GM04503 (cell line): ENCODE measurements at places on chromosomes 1 and 21.

DNA sequence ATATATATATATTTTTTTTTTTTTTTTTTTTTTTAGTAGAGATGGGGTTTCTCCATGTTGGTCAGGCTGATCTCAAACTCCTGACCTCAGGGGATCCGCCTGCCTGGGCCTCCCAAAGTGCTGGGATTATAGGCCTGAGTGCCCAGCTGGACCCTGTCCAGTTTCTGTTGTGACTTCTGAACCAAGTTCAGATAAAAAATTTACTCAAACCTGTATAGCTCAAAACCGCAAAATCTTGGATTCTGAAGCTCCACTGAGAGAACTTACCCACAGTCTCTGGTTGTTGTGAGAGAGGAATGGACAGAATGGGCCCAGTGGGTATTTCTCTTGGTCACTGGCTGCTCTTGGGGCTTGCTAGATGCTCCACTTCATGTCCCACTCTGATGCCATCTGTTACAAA, 76.4 kb downstream of the HS2ST1 start:
- DNase-seq, result no peak

DNA sequence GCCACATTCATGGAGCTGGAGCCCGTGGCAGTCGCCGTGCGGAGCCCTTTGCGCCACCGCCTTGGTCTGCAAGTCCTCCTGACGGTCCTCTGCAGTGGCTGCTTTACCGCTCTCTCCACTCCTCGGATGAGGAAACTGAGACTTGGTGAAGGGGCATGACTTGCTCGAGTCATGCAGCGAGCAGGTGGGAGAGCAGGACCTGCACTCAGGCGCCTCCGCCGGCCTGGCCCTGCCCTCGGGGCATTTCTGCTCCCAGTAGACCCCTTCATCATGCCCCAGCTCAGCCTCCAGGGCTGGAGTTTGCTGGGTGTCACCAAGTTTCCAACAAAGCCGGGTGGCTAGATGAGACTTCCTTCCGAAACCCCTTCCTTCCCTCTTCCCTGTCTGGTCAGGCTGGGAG, 100.0 kb upstream of the TARDBP start:
- DNase-seq, result no peak

DNA sequence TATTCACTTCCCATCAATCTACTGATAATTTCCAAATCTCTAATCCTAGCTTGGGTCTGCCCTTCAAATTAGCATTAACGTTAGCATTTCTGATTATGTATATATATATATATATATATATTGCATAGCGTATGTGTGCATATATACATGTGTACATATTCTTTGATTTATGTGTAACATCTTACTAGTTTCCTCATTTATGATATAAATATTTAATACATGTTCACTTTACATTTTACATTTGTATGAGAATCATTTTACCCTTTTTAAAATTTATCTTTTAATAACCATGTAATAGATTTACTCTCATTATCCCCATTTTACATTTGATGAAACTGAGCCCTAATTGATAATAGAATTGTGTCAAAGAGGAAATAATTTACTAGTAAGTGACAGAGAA, 164.7 kb downstream of the ZNF648 start:
- DNase-seq, result no peak

GRCh38 chr1:116951200-116951935, 41.7 kb downstream of the PTGFRN start:
- peak; percentile 46 for DNase-seq

GRCh38 chr1:28249013-28249865, 10.1 kb upstream of the SESN2 start:
- DNase-seq, result peak; percentile 50

DNA sequence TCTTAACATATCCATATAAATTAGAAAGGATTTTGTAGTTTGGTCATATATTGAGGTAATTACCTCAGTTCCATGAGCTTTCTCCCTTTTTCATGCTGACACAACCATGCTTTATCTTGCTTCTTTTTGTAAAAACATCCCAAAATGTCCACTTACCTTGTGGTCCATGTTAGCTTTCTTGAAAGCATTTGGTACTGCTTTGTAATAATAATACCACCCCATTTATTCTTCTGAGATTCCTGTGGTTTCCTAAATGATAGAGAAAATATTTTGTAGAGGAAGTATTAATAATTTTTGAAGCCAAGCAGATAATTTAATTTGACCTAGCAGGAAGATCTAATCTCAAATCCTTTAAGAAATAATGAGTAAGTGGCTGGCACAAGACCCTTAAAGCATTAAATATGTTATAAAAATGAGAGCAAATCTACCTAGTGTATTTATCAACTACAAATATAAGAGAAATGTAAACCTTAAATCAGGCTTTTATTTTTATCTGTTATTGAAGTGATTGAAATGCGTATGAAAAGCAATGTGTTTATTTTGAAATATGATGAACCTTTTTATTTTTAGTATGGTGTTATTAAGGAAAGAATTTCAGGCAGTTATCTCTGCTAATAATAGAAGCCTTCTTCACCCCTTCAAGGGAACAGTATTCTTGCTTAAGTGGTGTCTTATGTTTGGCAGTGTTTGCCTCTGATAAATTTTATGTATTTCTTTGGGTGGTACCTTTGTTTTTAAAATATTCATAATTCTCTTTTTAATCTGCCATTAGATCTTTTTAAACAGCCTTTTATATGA, 9.2 kb downstream of the PRKAA2 start:
- DNase-seq, result no peak

- DNase-seq, result no peak
These were observed 548 bp downstream of the B3GALT5 start for GRCh38 chr21:39613041-39613934.

- DNase-seq, result no peak
These were observed 124.5 kb upstream of the DPYD start for GRCh38 chr1:98045211-98045766.

DNA sequence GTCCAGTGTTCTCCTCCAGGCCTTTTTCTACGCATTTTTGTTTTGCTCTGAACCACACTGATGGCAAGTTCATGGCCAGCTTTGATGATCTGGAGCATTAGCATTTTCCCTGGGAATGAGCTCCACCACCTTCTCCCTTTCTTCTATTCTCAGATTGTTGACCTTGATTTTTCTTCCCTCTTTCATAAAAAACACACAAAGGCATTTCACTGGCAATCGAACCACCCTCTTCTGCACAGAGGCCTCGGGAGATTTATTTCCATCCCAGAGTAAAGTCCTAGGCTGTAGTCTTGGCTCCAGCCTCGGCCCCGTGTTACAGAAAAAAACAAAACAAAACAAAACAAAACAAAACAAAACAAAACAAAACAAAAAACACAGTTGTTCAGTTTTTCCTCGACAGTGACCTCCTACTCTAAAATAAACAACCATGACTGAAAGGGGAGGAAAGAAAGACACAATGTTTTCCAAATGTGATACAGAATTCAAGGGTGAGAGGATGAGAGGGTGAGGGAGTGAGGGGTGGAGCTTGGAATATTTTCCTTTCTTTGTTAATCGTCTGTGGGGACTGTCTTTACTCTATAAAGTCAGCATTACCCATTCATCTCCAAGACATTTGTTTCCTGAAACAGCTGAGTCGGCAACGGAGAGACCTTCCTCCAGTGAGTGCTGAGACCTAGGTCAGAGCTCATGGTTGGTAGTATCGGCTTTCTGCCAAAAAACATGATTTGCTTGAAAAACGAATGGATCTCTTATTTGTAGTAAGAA, 29.8 kb upstream of the RNF186 start:
- no peak for DNase-seq

DNA sequence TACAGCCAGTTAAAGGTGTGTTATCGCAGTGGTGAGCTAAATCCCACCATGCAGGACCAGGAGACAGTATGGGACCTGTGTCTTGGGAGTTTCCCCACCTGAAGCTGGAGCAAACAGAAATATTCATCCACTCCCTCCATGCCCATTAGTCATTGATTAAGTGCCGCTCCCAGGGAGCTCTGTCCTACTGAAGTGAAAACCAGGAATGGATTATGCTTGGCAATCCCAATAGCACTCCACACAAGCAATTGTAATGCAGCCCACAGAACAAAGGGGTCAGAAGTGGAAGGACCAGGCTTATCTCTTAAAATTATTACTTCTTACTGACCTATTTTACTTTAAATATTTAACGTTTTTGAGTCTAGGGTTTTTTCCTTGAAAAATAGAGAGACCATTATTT, 1005.4 kb downstream of the ADGRL2 start:
- DNase-seq, result no peak

GRCh38 chr1:192554904-192555303, 20.7 kb upstream of the RGS1 start:
- no peak for DNase-seq

DNA sequence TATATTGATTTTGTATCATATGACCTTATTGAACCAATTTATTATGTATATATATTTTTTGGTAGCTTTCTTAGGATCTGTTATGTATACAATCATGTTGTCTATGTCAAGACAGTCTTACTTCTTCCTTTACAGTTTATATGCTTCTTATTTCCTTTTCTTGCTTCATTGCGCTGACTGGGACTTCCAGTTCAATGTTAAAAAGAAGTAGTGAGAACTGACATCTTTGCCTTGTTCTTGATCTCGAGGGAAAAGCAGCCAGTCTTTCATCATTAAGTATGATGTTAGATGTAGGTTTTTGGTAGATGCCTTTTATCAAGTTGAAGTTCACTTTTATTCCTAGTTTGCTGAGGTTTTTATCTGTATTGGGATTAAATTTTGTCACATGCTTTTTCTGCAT, 17.5 kb downstream of the MAN1C1 start:
- DNase-seq, result no peak

GRCh38 chr1:208055535-208055934, 144.6 kb upstream of the CD34 start:
- no peak for DNase-seq

- DNase-seq, result no peak
These were observed 43.4 kb downstream of the HSD3B1 start for GRCh38 chr1:119550381-119550780.

DNA sequence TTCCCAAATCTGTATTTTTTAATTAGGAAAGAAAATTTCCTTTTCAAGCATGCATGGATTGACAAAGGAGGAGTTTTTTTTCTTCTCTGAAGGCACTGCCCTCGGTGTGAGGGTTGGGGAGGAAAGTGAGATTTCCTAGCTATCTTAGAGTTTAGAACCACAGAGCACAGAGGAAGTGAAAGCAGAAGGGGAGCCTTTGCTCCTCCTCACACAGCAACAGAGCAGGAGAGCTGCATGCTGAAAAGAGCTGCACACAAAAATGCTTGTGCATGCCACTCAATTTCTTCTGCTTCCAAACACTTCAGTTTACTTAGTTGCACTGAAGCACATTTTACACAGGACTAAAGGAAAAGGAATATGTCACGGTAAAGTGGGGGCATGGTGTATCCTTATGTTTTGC, 308.1 kb downstream of the GPATCH2 start:
- DNase-seq, result no peak

DNA sequence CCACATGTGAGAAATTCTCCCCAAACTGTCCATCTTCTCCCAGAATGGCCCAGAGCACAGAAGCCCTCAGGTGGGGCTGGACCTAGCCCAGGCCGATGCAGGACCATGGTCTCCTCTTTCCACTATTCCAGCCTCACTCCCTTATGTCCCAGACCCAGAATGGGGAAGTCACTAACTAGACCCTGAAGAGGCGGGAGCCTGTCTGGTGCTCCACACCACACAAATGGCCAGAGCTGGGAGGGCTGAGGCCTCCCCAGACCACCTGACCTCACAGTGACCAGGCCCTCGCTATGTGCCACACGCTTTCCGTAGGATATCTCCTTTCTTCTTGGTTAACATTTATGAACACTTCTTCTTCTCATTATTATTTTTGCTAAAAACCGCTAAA, 54.9 kb upstream of the EDN2 start:
- no peak for DNase-seq

DNA sequence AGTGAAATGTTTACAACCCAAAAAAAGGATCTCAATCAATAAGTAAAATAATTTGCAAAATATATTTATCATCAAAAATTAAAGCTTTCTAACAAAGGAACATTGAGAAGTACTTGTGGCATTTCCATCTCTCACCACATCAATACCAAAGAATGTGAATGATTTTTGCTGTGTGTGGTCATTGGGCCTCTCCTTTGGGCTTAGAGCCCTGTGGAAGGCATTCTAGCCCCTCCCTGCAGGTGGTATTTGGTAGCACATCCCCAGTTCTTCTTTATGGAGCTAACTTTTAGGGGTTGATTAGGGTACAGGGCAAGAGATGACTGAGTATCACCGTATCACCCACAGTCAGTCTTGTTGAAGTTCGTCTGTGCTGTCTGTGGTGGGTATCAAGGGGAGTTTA, 294.1 kb upstream of the SGIP1 start:
- no peak for DNase-seq

DNA sequence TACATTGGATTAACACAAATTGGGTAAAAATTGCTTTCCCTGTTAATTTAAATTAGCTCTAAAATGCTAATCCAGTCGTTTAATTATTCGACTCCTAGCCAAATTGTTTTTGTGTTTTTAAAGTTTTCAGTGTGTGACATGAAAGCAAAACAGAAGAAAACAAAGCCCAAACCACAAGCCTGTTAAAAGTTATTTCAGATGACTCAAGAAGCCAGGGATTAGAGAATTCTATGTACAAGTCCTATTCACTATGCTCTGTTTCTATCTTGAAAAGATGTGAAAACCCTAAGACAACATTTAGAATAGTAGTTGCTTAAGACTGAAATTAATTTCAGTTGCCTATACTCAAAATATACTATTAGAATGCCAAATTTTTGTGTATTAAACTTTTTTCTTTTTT, 294.8 kb upstream of the ADAMTS5 start:
- DNase-seq, result no peak

DNA sequence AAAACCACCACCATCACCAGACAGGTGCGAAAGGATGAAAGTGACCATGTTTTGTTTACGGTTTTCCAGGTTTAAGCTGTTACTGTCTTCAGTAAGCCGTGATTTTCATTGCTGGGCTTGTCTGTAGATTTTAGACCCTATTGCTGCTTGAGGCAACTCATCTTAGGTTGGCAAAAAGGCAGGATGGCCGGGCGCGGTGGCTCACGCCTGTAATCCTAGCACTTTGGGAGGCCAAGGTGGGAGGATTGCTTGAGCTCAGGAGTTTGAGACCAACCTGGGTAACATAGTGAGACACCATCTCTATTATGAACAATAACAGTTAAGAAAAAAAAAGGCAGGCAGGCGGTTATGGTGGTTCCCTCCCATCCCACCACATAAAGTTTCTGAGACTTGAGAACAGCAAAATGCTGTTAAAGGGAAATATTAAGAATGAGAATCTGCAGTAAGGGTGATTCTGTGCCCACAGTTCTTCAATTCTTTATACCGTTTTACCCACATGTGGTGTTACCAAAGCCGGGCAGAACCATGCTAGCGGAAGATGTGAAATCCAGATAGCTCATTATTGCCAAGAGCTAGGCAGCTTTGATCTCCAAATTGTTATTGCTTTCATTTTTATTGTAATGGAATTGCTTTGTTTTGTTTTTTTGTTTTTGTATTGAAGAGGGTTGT, 34.5 kb upstream of the TDRD10 start:
- DNase-seq, result no peak

- DNase-seq, result no peak
These were observed 101.6 kb downstream of the BRINP3 start for GRCh38 chr1:190376044-190376443.

DNA sequence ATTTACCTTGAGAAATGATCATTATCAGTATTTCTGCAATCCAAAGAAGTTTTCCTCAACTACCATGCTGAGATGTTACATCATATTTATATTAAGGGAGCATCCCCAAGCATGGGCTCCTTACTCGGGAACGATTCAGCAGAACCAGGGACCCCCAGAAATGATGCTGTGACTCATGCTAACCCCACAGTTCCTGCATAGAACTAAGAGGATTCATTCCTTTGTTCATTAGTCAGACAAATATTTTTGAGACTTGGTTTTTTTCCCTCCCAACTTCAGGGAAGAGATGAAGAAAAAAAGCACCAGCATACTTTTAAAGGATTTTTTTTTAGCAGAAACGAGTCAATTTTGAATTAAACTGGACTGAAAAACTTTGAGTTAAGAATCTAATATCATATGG, 49.2 kb upstream of the COL24A1 start:
- no peak for DNase-seq

- DNase-seq, result no peak
These were observed 132.9 kb downstream of the ZC3H11B start for GRCh38 chr1:219480011-219480410.
